ENCODE measurements at places on chromosomes 6 and 20.

DNA sequence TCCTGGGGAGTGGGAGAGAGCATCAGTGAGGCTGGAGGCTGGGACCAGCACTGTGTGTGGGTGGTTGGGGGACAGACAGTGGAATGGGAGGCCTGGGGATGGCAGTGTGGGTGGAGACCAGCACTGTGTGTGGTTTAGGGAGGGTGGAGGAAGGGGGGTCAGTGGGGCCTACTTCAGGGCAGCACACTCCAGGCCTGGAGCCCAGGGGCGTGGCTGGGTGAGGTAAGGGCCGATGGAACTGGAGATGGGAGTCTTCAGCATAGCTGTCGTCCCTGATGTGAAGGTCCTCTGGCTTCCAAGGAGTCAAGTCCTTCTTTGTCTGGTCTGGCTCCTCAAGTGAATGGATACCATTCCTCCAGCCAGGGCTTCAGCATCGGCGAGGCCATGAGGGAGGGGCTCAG, 18.6 kb downstream of the KCNK17 start:
- ATAC-seq: peak; percentile 49

GRCh38 chr6:63923139-63923739, 287.6 kb downstream of the PHF3 start:
- peak; percentile 34 for ATAC-seq

DNA sequence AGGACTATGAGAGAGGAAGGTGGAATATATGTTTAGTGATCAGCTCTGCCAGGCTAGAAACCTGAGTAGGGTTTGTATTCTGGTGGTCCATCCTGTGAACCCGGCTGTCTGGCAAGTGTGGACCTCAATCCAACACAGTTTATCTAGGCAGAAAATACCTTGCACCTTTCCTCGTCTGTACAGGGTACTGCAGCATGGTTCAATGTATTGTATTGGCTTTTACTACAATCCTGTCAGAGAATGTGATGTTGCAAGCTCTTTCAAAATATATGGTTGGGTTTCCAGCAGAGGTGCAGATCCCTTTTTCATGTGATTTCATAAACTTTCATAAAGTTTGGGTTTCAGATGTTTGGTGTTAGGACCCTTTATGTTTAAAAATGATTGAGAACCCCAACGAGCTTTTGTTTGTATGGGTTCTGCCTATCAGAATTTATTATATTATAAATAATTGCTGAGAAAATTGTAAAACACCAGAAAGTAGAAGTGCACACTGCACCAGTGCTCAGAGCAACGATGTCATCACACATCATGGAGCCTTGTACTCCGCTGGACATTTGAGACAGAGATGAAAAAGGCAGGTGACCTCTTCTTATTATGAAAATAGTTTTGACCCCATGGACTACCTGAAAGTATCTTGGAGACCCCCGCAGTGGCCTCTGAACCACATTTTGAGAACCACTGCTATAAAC, 106.6 kb downstream of the RTN4IP1 start:
- no peak for ATAC-seq

DNA sequence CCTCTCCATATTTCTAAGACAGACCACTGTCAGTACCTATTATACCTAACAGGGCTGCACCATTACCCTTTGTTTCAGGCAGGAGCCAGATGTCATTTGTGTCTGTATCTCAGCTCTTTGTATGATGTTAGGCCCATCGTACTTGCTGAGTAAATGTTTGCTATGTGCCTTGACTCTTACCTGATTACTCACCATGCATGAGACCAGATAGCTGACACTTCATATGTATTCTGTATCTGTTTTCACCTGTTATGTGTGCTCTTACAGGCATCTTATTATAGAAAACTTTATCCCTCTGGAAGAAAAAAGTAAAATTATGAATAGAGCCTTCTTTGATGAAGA, 31.7 kb upstream of the ASXL1 start:
- ATAC-seq: no peak

DNA sequence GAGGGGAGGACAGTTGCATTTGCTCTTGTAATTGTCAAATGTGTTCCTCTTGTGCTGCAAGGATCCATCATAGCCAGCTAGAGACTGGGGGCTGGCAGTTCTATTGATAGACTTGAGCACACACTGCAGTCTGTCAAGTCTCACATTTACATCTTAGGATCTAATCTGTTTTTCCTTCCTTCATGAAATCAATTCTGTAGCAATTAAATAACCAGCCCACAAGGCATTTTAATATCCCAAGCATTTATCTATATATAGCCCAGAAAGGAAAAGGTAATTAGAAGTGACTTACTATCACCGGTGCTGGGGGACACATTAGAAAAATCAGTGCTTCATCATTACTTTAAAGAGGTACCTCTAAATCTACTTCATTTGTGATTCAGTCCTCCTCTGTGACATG, 143.0 kb upstream of the STXBP5 start:
- no peak for ATAC-seq

DNA sequence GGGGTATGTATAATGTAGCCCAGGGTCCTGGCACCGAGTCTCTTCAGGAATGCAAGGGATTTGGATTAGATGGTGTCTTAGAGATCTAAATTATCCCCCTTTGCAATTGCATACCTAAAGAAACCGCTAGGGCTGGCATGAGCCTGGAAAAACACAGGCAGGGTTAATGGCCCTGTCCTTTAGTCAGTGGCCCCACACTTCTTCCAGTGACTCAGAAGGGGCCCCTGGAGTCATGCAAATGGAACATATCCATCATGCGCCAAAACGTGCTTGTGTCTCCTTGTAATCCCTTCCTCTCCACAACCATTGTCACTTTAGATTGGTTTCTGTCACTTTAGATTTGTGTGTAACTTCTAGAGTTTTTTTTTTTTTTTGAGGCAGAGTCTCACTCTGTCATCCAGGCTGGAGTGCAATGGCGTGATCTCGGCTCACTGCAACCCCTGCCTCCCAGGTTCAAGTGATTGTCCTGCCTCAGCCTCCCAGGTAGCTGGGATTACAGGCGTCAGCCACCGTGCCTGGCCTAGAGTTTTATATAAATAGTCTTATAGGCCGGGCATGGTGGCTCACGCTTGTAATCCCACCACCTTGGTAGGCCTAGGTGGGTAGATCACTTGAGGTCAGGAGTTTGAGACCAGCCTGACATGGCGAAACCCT, 8.7 kb upstream of the MYBL2 start:
- ATAC-seq: no peak

DNA sequence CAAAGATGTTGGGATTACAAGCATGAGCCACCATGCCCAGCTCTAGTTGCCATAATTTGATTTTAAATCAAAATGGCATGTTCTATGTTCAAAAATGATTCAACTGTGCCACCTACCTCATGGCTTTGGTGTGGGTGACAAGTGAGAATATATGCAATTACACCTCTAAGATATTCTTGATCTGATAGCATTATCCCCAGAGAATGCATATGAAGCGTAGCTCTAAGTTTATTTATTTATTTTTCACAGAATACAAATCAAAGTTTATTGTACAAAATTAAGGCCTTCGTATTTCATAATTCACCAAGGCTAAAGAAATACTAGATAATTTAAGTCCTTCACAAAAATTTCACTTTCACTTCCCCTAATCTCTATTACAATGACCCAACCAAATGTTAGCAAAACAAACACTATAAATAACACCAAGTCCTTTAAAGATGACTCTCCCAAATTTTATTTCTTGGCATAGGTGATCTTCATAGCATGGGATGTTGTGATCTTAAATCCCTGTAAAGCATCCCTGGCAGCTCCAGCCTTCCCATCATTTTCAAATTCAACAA, 205.9 kb upstream of the TAB2 start:
- ATAC-seq: no peak

All from motor neuron (in vitro differentiated cells).